CD4-positive, alpha-beta T cell treated with Interleukin-12 subunit alpha and Interleukin-12 subunit beta, for 1 hour (primary cell): ENCODE measurements at places on chromosomes 7 and 10.

DNA sequence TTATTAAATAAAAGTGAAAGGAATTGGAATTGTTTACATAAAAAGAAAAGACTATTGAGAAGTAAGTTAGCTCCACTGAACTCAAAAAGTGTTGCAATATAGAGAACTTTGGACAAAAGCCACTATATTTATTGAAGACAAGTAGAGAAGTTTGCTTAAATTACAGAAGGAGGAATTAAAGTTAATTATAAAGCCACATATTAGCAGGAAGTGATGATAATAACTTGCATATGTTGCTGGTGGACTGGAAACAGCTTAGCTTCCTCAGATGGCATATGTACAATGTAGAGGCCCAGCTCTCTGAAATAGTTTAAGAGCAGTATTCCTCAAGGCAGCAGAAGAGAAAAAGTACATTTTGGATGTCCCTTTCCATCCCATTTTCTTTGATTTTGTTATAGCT, 400.7 kb downstream of the GATA3 start:
- DNase-seq: no peak

DNA sequence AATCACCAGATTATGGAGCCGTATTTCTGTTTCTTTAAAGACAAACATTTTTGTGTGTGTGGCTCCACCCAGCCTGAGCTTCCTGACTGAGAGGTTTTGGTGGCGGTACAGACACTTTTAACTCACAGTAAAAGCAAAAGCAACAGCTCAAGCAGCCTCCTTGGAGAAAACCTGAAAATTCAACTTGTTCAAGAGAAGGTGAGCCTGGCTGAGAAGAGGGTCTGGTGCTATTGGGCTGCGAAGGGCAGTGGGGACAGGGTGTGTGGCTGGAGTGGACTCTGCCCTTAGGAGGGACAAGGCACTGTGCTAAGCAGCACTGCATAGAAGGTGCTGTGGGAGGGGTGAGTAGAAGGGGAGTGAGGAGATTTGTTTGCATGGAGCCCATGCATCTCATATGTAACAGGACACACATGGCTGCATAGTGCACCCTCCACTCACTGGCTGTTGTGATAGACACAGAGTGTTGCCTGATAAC, at the start of gene GIMAP7:
GIMAP7 (plus strand) TSS at position 125 of the 475 bp plus-strand sequence. CDS start 5,103 bp downstream, outside the sequence.
- DNase-seq: peak; percentile 82

DNA sequence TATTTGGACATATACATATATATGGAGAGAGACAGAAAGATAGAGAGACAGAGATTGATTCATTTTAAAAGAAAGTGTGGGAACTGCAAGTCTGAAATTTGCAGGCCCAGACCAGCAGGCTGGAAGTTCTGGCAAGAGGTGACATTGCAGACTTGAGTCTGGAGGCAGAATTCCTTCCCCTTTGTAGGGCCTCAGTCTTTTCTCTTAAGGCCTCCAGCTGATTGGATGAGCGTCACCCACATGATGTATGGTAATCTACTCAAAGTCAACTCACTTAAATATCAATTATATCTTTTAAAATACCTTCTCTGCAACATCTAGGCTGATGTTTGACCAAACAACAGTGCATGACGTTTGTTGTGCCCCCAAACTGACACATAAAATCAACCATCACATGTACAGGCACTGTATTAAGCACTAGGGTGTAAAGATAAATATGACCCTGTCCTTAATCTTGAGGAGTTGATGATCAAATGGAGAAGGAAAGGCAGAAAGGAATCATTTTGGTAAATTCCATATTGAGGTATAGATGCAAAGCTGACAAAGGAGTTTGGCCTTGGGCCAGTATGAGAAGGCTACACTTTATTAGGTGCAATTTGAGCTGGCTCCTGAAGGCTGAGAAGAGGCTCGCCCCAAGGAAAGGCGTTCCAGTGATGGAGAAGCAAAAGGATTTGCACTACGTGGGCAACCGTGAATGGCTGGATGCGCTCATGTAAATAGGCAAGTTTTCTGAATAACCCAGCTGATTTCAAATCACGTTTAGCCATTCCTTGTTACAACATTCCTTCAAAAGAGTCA, 52.6 kb downstream of the BPGM start:
- no peak for DNase-seq

DNA sequence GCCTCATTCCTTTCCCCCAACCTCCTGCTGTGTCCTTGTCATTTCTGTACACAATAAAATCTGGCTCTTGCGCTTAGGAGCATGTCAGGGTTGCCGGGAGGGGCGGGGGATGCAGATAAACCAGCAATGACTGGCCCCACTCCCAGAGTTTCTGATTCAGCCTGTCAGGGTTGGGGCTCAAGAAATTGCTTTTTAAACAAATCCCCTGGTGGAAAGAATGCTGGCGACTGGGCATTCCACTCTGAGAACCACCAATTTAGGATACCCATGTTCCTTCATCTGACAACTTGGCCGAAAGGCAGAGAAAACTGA, 376.4 kb downstream of the TCERG1L start:
- no peak for DNase-seq

GRCh38 chr7:64555046-64555445, 7.8 kb downstream of the ZNF680 start:
- DNase-seq: no peak

DNA sequence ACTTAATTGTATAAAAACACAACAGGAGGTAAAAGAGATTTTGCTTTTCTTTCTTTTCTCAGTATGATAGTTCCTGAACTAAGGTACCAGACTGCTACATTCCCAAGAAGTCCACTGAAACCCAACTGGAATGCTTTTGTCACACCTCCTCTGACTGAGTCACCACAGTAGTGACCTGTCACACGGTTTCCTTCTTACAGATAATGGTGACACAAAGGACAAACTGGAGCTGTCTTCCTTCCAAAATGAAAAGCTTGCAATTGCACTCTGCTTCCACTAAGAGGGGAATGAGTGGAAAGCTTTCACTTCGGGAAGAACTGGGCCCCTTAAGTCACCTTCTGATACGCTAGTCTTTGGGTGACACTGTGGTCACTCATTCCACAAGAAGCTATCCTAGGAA, 122.2 kb downstream of the KMT2E start:
- DNase-seq: no peak

DNA sequence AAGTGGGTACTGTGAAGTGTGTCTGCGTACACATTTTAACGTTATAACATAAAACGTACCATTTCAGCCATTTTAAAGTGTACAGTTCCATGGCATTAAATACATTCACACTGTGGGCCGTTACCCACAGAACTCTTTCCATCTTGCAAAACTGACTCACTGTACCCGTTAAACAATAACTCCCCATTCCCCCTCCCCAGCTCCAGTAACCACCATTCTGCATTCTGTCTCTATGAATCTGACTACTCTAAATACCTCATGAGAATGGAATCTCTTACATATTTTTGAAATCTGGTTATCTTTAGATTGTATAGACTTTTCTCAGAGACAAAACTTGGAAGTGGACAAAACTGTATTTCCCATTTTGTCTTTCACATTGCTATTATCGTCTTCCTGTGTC, 9.3 kb downstream of the ARL3 start:
- no peak for DNase-seq

GRCh38 chr7:106485031-106485551, 175.9 kb downstream of the CCDC71L start:
- DNase-seq: no peak

GRCh38 chr7:123681561-123681960, 25.9 kb downstream of the LMOD2 start:
- no peak for DNase-seq

- DNase-seq: no peak
These were observed 136.0 kb upstream of the COL1A2 start for GRCh38 chr7:94258418-94259300.

DNA sequence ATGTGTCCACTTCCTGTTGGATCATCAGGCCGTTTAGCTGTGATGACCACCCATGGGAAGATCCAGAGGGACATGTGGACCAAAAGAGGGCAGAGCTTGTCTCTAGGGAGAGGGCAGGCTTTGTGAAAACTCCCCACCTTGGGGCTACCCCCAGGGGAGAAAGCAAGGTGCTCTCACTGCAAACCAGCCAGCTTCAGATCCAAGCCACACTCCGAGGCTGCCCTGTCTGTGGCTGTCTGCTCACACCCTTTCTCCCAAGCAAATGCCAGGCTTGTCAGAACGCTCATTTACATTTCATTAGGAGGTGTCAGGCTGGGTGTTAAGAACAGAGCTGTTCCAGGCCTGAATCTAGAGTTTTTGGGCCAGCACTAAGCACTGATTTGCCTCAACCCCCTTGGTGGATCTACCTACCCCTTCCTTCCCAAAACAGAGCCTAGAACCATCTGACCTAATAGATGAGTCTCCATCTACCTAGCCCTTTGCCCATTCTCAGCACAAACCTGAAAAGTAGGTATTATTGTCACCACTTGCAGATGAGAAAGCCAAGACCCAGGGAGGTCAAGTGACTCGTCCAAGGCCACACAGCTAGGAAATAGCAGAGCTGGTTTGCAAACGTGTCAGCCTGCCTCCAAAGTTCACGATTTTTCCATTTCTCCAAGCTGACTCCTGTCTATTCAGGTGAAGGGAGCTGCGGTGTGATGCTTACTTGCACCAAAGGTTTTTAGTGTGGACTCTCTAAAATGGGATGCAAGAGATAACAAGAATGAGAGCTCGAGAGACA, 130.9 kb downstream of the EMX2 start:
- DNase-seq: no peak

DNA sequence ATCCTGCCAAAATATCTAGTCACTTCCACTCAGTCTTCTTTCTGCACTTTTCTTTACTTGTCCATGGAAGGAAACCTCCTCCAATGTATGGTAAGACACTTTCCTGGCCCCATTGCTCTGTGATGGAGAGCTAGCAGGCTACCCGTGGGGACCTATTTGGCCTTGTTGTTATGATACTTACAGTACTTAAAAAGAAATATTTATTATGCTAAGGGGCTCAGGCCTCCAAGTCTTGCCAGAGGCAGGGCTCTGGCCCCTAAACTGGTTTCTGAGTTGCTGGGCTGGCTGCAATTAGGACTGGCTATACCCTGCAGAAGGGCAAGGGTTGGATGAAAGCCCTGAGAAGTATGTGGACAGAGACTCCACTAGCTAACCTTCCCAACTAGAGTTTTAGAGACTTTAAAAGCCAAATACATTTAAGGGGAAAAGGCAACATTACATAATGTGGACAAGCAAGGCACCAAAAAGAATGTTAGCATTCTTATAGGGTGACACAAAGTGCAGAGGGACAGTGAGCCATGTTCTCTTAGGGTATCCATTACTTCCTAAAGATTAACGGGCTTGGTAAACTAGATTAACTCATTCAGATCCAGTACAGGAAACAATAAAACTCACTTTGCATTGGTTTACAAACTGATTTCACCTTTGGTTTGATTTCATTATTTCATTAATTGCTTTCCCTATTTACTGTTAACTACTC, 84.9 kb upstream of the INHBA start:
- no peak for DNase-seq

GRCh38 chr7:45145881-45146280, 11.7 kb upstream of the RAMP3 start:
- no peak for DNase-seq

GRCh38 chr7:135898226-135898625, 78.9 kb downstream of the MTPN start:
- DNase-seq: no peak
